ENCODE measurements at places on chromosomes 7 and 10. TPM values are rescaled to one million over a fixed set of nuclear protein-coding genes. Genes with fewer than 3 reads are reported as not detected.

The LIPF gene
- not detected for total RNA-seq

DNA sequence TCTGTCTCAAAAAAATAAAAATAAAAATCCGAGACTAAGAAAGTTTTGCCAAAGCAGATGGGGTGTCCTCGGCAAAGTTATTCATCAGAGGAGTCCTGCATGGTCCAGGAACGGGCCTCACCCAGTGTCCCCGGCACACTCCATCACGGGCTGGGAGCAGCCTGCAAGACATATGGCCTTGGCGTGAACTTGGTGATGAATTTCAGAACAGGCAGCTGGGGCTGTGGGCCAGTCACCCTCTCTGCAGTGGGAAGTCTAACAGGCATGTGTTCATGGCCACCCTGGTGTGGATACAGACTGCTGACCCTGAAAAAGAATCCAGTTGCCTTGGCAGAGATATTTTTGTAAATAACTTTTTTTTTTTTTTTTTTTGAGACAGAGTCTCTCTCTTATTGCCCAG is 34.7 kb downstream of the NPTX2 start:
- no peak for DNase-seq

DNA sequence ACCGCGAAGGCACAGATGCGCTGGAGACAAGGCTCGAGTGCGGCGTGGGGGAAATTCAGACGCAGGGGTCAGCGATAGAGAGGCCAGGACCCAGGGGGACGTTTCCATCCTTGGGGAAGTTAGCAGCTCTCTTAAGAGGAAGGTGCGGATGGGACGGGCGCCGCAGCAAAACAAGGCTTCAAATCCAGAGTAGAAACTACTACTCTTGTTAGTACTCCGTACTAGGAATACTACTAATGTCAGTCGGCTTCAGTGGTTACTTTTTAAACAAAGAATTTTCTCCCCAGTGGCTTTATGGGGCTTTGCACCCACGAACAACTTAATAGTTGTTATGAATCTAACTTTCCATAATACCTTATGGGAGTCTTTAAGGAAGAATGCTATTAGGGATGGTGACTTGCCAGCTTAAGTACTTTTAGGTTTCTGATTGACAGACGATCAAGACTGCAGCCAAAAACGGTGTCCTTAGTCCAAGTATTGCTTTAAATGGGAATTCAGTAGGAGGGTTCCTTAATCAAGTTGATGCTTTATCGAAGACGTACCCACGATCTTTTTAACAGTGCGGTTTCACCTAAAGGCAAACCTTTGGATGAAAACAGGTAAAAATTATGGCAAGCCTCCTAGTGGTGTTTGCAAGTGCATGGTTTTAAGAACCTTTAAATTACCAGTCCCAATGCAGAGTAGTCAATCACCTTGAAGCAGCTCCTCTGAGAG is 812 bp upstream of the IDE start:
- DNase-seq, result no peak

DNA sequence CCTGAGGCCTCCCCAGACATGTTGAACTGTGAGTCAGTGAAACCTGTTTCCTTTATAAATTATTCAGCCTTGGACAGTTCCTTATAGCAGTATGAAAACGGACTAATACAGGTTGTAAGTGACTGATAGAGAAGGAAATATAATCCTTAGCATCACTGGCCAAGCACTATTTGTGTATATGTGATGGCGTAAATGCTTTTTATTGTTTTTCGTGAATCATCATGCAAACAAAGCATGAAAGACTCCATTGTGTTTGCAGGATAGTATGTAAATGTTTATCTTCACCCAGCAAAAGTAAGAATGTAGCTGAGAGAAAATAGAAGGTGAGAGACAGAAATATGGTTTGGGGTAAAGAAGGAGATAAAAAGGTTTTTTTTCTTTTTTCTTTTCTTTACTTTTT is 92.5 kb upstream of the LRGUK start:
- no peak for DNase-seq

The STEAP2 gene
- 11.5 TPM for total RNA-seq

DNA sequence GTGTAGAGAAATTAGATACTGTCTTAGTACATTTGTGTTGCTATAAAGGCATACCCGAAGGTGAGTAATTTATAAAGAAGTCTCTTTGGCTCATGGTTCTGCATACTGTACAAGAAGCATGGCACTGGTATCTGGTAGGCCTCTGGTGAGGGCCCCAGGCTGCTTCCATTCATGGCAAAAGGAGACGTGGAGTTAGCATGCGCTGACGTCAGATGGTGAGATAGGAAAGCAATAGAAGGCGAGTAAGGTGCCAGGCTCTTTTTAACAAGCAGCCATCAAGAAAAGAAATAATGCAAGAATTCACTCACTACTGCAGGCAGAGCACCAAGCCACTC is 38.1 kb downstream of the AKR1C8 start:
- no peak for DNase-seq

- no peak for DNase-seq
Observed at GRCh38 chr10:119575506-119575905, 21.3 kb downstream of the TIAL1 start.

The LRRC17 gene
- 0.58 TPM for total RNA-seq

GRCh38 chr10:30820261-30820991 is 190.9 kb upstream of the LYZL2 start:
- no peak for DNase-seq

DNA sequence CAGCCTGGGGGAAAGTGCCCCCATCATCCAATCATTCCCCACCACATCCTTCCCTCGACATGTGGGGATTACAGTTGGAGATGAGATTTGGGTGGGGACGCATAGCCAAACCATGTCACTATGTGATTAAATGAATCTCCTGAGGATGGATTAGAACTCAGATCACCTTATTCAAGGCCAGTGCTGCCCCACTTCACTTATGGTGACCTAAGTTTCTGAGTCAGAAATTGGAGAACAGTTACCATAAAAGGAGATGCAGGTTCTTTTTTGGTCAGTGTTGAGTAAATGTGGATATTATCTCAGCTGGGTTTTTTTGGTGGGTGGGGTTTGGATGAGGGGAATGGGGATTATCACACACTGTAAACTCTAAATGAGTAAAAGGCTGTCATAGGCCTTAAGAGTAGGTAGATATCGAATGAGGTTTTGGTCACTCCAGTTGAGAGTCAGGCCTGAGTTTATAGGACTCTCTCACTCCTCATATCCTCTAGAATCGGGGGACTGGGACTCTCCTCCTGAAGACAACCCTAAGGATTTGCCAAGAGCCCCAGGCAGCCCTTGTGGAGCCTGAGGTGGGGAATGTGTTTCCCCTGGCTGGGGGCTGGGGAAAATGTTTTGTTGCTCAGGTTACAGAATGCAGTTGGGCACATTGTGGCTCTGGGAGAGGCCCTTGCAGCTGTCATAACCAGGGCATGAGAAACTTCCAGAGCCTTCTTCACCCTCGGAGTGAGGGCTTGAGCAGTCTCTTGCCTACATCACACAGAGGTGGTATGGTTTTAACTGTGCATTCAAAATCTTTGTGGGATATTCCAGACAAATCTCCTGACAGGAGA is 213.0 kb downstream of the BAMBI start:
- DNase-seq, result no peak

DNA sequence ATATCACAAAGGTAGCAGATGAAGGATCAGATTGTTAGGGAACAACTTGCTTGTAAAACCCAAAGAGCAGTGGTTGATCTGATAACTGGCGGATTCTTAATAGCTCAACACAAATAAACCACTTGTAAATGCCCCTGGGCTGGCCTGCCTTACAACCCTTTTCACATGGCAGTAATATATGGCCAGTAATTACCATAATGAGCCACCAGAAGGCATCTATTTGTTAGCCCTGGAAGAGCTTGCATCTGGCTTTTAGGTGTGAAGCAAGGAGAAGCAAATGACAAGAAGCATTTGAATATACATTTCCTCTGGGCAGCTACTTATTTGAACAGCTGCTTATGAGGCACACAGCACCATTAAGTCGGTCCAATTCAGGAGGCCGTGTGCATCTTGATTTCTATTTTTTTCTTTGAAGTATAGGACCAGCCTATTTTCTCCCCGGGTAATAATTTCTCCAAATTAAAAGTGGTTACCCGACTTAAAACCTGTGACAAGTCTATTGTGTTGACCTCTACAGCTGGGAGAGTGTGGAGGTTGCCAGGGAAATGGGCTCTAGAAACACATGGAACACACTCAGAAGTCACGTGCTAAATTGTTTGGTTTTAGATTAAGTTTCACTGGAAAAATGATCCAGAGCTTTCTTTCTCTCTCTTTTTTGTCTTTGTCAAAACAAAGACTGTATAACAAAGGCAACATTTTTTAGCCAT is 113.4 kb downstream of the SEM1 start:
- DNase-seq, result no peak

DNA sequence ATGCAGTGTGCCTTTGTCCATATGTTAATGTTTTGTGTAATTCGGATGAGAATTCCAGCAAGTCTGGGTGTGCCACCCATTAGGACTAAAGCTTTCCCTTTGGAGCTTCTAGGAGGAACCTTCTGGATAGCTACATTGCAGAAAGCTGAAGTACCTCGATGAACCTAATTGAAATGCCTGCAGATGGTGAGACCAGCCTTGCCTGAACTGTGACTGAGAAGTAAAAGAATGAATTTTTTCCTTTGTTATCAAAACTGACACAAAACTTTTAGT is 31.1 kb upstream of the FBXW4 start:
- DNase-seq, result no peak

Measured in upper lobe of right lung (tissue), 1 donor.